Kidney (tissue), 22 donors: ENCODE measurements at places on chromosomes 1 and 21. TPM values are rescaled to one million over a fixed set of nuclear protein-coding genes. Genes with fewer than 3 reads are reported as not detected.

Gene CACNA1E
- 0.19 TPM for polyA plus RNA-seq

Gene FGR
- polyA plus RNA-seq, result 2.5 TPM

Gene IQGAP3
- 0.13 TPM for polyA plus RNA-seq

Gene SMCP
- not detected for polyA plus RNA-seq

Gene ICOSLG
- polyA plus RNA-seq, result 3.0 TPM

Gene CCDC30
- 4.9 TPM for polyA plus RNA-seq

Gene ESRRG
- polyA plus RNA-seq, result 11.9 TPM

Gene CFHR3
- polyA plus RNA-seq, result not detected

Gene UBASH3A
- polyA plus RNA-seq, result not detected

Gene MAGI3
- polyA plus RNA-seq, result 5.6 TPM

Gene SDF4
- polyA plus RNA-seq, result 143 TPM

Gene GFI1
- polyA plus RNA-seq, result 0.17 TPM

Gene AGMAT
- polyA plus RNA-seq, result 119 TPM

Gene ZNF593OS
- not detected for polyA plus RNA-seq

Gene E2F2
- not detected for polyA plus RNA-seq

Gene HMCN1
- 0.97 TPM for polyA plus RNA-seq

Gene ATAD3C
- 14.3 TPM for polyA plus RNA-seq

Gene AK5
- 2.5 TPM for polyA plus RNA-seq

Gene AMPD2
- polyA plus RNA-seq, result 21.1 TPM

Gene C1orf94
- not detected for polyA plus RNA-seq

Gene TLCD4
- polyA plus RNA-seq, result 2.4 TPM

Gene RGSL1
- polyA plus RNA-seq, result not detected

Gene EPHB2
- polyA plus RNA-seq, result 3.0 TPM

Gene TIAM1
- polyA plus RNA-seq, result 4.6 TPM

Gene BSND
- polyA plus RNA-seq, result 22.7 TPM

Gene LIPI
- not detected for polyA plus RNA-seq

Gene PIK3R3
- 9.7 TPM for polyA plus RNA-seq

Gene SERINC2
- 99.2 TPM for polyA plus RNA-seq

Gene C1orf115
- polyA plus RNA-seq, result 53.8 TPM

Gene SPRR2G
- polyA plus RNA-seq, result not detected

Gene COL24A1
- polyA plus RNA-seq, result 0.47 TPM

Gene SH2D1B
- polyA plus RNA-seq, result not detected

Gene HSPB7
- 17.0 TPM for polyA plus RNA-seq

Gene SYTL1
- polyA plus RNA-seq, result 5.9 TPM

Gene ARHGEF16
- 15.5 TPM for polyA plus RNA-seq

Gene STUM
- polyA plus RNA-seq, result 1.9 TPM

Gene KCNJ6
- polyA plus RNA-seq, result not detected

Gene SERTAD4
- polyA plus RNA-seq, result 0.92 TPM

Gene C1orf167
- 1.9 TPM for polyA plus RNA-seq

Gene APOBEC4
- not detected for polyA plus RNA-seq

Gene ZC3H12A
- 3.8 TPM for polyA plus RNA-seq

Gene ZNF695
- polyA plus RNA-seq, result not detected

Gene C8A
- not detected for polyA plus RNA-seq

Gene ATP8B2
- 6.2 TPM for polyA plus RNA-seq

Gene SLC45A3
- polyA plus RNA-seq, result 6.8 TPM

Gene OR2L13
- not detected for polyA plus RNA-seq

Gene ZFYVE9
- 10.5 TPM for polyA plus RNA-seq

Gene ZC3H11A
- 38.6 TPM for polyA plus RNA-seq

Gene LEFTY1
- 0.41 TPM for polyA plus RNA-seq

Gene SORT1
- polyA plus RNA-seq, result 33.5 TPM
